EH (cell line): ENCODE measurements at places on chromosomes 16 and 17.
A peak's percentile ranks its signal among the peaks of the same experiment; 100 is the strongest.

DNA sequence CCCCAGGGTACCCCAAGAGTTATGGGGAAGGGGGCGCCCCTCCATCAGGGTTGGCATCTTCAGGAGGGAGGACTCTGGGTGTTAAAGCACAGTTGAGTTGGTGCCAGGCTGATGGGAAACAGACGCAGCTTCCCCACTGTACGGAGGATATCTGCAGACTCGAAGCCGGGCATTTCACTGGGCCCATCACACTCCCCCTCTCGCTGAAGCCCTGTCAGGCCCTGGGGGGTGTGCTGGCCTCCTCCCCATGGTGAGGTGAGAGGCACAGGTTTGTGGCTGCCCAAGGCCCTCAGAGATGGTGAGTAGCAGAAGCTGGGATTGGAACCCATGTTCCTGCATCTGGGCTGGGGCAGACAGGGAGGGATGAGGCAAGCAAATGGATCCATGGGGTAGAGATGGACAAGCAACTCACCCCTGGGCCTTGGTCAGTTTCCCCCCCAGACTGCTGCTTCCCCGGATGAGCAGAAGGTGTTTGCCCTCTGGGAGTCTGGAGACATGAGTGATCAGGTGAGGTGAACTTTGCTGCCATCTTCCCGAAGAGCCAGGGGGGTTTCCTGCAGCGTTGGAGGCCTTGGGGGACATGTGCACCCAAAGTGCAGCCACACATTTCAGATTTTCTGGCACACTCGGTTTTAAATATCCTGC, 31.0 kb downstream of the POLR3E start:
- DNase-seq, result no peak

DNA sequence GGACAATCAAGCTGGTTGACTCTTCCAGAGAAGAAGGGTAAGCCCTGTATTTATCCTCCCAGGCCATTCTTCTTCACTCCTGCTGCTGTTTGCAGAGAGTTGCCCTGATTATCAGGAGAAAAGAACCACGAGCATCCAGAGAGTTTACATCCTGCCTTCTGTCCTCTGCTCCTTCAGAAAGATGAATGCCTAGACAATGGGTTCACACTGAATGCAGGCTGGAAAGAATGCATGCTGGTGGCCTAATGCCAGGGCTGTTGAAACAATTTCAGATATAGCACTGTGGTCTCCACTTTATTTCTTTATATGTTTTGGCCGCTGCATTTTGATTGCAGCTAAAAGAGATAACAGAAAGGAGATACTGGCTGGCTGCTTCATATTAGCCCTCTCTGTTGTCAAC, 21.2 kb upstream of the HAS3 start:
- peak; percentile 67 for DNase-seq

- DNase-seq, result peak; percentile 63
These were observed 17.5 kb upstream of the MTMR4 start for GRCh38 chr17:58531661-58532554.

DNA sequence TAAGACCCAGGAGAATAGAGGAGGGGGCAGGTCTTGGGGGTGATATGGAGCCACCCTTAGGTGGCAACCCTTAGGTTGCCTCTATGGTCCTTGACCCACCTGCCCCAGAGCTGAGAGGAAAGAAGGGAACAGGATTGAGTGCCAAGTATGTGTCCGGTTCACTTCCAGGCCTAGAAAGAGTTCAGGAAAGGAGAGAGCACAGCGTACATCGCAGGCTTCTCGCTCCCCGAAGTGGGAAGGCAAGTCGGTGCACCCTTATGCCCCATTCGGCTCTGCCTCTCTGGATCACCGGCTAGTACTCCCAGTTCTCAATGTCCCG, 631 bp downstream of the SP6 start:
- DNase-seq, result no peak

DNA sequence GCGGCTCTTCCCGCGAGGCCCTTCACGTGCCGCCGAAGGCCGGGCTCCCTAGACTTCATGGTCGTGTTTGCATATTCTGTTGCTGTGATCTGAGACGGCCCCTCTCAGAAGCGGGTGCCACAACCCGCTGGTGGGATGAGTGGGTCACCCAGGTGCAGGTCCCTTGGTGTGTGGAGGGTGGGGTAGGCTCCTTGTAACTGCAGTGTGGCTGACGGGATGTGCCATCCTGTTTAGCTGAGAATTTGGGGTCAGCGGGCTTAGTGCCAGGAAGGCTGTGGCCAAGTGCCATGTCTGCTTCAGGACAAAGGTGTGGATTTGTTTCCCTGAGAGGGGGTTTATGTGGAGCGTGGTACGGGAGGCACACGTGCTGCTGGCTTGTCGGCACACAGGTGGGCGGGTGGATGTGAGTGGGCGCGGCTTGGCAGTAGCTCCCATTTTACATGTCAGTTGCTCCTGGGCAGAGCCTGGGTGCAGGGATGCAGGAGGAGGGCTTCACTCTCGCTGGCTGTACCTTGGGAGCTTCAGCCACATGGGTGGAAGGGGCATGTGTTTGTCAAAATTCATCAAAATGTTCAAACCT, 9.2 kb upstream of the WFIKKN1 start:
- no peak for DNase-seq

DNA sequence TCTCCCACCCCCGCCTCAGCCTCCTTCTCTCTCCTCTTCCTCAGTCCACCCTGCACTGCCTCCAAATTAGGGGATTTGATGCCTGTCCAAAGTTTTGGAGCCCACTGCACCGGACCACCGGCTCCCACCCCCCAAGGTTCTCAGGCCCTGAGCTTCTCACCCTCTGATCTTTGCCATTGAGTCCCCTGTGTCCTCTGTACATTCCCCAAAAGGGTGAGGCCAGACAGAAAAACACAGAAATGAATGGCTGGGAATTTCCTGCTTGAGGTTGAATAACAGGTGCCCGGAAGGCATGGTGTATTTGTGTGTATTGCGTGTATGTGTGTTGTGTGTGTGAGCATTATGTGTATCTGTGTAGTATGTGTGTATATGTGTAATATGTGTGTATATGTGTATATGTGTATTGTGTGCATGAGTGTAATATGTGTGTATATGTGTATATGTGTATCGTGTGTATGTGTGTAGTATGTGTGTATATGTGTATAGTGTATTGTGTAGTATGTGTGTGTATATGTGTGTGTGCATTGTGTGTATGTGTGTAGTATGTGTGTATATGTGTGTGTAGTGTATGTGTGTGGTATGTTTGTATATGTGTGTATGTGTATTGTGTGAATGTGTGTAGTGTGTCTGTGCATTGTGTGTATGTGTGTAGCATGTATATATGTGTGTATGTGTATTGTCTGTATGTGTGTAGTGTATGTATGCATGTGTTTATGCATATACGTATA, 16.0 kb upstream of the CCL17 start:
- no peak for DNase-seq

DNA sequence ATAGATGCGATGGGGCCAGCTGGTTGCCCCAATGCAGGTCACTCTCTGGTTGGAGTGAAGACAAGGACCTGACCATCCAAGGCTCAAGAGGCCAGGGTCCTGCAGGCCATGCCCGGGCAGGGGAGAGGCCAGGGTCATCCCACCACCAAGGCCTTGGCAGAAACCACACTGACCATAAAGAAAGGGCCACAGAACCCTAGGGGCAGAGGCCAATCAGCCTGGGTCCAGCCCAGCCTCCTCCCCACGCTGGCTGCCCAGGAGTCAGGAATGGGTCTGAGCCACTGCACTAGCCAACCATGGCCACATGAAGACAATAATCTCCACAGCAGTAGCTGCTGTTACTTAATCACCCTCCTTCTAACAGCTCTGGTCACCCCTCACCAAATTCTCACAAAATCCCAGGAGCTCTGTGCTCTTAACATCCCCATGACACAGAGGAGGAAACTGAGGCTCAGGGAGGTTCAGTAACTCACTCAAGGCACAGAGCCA, 10.2 kb upstream of the BCAR1 start:
- no peak for DNase-seq

DNA sequence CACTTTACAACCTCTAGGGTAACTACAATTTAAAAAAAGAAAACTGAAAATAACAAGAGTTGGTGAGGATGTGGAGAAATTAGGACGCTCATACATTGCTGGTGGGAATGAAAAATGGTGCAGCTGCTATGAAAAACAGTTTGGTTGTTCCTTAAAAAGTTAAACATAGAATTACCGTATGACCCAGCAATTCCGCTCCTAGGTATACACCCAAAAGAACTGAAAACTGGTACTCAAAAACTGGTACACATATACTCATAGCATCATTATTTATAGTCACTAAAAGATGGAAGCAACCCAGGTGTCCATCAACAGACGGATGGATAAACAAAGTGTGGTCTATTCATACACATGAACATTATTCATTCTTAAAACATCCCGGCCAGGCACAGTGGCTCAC, 42.9 kb upstream of the DNAH17 start:
- no peak for DNase-seq

DNA sequence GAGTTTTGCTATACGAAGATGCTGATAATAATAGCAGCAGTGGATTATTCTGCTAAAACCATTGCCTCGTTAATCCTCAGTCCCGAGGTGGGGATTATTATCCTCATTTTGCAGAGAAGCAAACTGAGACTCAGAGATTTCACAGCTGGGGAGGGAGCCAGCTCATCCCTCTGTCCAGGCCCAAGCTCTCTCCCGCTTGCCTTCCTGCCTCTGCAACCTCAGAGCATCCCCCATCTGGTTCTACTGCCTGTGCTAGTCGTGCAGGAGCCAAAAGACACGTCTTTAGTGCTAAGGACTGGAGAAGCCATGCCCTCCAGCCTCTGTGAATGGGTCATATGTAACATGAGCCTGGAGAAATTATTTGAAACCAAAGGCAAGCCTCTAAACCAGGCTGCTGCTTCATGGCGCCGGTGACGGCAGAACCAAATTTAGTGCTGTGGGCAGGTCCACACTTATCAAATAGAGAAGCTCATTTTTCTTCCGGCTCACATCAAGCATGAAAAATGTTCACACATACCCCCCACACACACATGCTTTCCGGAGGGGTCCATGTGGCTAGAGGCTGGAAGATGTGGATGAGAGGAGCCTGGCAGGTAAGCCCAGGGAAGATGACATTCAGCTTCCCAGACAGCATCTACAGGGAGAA, 13.5 kb downstream of the MAPT start:
- no peak for DNase-seq

- DNase-seq, result no peak
These were observed 70.3 kb upstream of the C17orf78 start for GRCh38 chr17:37305406-37305905.

DNA sequence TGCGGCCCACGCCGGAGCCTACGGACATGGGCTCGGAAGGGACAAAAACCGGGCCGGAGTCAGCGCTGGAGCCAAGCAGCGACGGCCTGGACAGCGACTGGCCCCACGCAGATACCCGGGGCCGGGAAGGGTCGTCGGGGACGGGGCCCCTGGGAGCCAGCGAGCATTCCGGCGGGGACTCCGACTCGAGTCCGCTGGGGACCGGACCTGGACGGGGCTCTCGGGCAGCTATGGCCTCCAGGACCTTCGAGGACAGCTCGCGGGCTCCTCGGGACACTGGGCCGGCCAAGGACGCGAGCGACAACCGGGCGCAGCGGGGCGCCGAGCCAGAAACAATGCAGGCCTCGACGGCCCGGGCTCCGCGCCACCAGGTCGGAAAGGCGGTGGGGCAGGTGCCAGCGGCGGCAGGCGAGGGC, 1.0 kb downstream of the MYO15B start:
- DNase-seq, result no peak

- no peak for DNase-seq
These were observed 32.7 kb downstream of the TLE7 start for GRCh38 chr16:71409011-71409775.

DNA sequence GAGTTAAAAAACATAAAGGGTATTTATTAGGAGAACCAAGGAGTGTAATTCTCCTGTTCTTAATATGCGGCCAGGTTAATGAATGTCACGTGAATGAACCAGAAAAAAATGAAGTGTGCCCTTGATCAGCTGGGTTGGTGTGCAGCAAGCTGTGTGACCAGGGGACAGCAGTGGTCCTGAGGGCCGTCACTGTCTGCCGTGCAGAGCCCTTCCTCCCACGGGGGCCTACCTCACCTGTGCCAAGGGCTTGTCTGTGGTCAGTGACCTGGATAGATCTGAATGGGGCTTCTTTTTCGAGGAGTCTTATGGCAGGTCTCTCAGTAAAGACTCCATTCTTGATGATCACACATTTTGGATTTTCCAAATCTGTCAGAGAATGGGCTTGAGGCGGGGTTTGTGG, 17.7 kb upstream of the STH start:
- DNase-seq, result no peak

- peak; percentile 60 for DNase-seq
These were observed 57.2 kb downstream of the TBC1D16 start for GRCh38 chr17:79978548-79978855.

GRCh38 chr17:3636908-3637373, 381 bp downstream of the CTNS start:
- no peak for DNase-seq

- peak; percentile 62 for DNase-seq
These were observed 6.3 kb upstream of the CBFB start for GRCh38 chr16:67022531-67023214.

GRCh38 chr17:54482843-54483242, 417.8 kb upstream of the TOM1L1 start:
- no peak for DNase-seq

GRCh38 chr17:2954898-2955445, 108.4 kb downstream of the OR1D5 start:
- DNase-seq, result peak; percentile 98

- DNase-seq, result no peak
These were observed 132.3 kb upstream of the RPL38 start for GRCh38 chr17:74070998-74071679.

- no peak for DNase-seq
These were observed 45.5 kb downstream of the CEP112 start for GRCh38 chr17:66146394-66146793.

DNA sequence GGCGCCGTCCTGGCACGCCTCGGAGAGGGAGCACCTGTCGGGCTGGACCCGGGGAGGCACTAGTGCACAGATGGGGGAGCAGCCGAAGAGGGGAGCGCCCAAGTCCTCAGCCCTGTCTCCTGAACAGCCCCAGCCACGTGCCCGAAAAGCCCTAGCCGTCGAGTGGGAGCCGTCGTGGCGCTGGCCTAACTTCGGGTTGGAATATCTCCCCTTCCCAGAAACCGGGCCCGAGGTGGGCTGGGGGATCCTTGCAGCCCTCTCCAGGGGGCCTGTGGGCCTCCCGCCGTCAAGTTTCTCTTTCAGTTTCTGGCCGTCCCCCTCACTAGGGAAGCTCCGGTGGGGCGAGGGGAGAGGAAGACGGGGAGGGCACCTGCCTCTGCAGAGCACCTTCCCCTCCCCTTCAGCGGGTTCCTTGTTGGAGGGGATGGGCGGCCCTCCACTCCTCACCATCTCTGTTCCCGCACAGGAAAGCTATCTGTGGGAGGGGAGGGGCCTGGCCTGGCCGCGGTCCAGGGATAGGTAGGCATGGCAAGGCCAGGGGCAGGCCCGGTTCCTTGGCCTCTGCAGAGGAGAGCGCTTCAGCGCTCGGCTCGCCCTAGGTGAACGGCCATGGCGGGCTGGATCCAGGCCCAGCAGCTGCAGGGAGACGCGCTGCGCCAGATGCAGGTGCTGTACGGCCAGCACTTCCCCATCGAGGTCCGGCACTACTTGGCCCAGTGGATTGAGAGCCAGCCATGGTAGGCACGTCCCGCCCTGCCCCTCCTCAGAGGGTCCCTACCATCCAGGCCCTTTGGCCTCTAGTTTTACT, 709 bp downstream of the STAT5A start:
- no peak for DNase-seq

- peak; percentile 19 for DNase-seq
These were observed 564 bp upstream of the TMIGD1 start for GRCh38 chr17:30334421-30334820.
